ENCODE measurements at places on chromosomes 5 and 9.

DNA sequence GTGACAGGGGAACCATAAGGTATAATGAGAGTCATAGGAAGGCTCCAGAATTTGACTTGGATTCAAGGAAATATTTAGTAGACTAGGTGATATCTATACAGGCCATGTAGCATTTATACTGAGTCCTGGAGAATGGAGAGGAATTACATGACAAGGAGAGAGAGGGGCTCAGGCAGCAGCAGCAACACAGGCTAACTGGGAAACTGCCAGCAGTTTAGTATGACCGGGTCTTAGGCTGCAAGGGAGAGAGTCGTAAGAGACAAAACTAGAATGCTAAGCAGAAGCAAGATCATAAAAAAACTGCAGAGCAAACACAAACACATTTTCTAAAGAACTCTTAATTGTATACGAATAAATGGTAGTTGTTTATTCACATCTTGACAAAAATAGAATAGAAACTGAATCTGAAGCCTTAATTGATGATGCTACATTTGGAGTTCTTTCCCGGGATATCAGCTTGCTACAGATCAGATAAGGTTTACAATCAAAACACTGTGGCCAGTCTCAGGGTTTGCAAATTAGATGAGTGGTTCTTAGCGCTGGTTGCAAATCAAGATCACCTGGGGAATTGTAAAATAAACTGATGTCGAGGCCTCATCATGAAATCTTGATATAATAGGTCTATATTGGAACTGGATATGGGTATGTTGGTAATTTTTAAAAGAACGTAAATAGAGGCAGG is 480.0 kb upstream of the C9orf72 start:
- no peak for DNase-seq

GRCh38 chr5:157148734-157149615 is 6.3 kb upstream of the MED7 start:
- DNase-seq = peak; percentile 78

- DNase-seq = no peak
Measured at GRCh38 chr5:132446621-132447020, 44.0 kb downstream of the IRF1 start.

GRCh38 chr5:39569857-39570256 is 145.1 kb upstream of the DAB2 start:
- no peak for DNase-seq

DNA sequence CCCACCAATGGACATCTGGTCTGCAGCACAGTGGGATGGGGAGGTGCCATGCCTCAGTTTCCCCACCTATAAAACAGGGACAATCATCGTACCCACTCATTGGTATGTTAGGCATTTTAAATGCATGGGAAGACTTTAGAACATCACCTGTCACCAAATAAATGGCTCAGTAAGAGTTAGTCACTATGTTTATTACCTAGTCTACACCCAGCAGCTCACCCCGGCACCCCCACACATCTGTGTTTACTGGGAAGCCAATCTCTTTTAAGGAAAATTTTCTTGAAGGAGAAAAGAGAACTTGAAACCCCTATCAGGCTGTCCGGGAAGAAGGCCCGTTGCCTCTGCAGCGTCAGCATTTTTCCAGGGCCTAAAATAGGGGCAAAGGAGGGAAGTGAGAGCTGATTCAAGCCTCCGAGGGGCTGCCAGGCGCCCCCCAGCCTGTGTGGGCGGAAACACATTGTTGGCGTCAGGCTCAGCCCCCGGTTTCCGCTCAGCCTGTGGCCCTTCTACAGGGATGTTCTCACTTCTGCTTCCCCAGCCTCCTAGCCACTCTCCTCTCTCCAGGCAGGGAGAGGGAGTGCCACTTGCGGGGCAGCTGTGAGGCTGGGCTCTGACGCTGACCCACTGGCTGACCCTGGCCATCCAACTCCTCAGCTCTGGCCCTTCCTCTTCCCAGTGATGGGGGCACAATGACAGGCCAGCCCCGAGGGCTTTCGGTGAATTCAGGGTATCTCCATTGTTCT is 4.6 kb downstream of the CSF1R start:
- no peak for DNase-seq

DNA sequence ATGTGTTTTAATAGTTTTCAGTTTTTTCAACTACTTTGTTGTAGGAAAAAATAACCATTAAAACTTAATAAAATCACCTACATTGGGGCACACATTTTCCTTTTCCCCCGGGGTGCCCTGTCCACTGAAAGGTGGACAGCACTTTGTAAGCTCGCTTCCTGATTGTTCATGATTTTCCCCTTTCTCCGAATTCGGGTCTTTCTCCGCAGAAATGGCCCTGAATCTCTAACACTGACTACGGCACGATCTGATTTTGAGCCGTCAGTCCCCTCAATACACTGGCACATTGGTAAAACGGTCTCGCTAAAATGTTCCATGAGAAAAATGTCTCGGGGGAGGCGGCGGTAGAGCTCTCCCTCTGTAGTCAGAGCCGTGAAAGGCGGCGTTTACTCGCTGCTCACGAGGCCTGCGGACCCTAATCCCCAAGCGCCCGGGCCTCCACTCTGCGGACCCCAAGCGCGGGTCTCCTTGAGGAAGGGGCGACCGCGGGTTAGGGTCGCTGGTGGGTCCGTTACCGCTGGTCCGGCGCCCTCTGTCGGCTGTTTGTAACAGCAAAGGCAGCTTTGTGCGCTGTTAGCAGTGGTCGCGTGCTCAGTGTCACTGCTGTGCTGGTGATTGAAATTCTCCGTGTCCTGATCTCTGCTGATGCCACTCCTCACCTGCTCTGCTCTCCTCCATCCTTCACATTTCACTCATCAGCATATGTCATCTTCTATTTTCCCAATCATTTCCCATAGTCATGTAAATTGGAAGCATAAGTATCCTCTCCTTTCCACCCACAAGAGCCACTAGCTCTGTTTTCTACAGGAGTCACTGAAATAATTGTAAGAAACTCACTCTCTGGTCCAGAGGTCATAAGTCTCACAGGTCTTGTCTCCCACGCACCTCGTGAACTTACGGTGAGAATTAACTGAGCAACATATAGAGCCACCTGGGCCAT is 10.8 kb upstream of the IFNA2 start:
- DNase-seq = no peak

DNA sequence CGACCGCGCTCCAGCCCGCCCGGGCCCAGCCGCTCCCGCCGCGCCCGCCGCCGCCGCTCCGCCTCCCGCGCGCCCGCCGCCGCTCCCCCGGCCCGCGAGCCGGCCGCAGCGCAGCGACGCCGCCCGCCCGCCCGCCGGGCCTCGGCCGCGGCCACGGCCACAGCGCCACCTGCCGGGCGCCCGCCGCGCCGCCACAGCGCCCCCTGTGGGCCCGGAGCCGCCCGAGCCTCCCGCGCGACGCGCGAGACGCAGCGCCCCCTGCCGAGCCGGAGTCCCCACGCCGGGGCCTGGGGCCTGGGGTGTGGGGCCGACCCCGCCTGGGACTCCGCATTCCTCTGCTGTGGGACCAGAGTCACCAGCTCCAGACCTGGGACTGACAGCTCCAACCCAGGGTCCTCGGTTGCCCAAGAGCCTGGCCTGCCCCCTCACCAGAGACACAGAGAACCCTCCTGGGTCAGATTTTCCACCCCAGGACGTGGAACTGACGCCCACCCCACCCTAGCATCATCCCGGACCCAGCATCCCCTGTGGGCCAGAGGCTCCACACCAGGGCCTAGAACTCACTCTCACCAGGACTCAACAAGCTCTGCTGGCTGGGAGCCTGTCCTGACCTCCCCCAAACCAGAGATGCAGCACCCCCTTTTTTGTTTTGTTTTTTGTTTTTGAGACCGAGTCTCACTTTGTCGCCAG is at the start of gene RAPGEF1:
TSS of gene RAPGEF1 (minus strand) at position 118 of the 690 bp plus-strand sequence. CDS start 246 bp downstream, outside the sequence.
- DNase-seq = peak; percentile 70

DNA sequence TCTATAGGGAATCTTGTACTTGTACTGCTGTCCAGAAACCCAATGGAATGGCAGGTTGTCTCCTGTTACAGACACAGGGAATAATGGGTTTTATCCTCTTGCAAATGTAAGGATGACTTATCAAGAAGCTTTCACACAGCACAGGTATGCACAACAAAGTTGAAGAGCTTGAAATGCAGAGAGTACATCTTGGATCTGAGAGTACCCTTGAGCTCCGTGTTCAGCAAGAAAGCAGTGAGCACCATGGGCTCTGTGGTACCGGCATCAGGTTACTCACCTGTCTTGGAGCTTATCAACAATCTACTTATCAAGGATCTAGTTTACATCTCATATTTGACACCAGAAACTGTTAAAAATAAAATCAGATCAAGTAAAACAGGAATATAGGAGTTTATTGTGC is 22.0 kb upstream of the EMB start:
- no peak for DNase-seq

DNA sequence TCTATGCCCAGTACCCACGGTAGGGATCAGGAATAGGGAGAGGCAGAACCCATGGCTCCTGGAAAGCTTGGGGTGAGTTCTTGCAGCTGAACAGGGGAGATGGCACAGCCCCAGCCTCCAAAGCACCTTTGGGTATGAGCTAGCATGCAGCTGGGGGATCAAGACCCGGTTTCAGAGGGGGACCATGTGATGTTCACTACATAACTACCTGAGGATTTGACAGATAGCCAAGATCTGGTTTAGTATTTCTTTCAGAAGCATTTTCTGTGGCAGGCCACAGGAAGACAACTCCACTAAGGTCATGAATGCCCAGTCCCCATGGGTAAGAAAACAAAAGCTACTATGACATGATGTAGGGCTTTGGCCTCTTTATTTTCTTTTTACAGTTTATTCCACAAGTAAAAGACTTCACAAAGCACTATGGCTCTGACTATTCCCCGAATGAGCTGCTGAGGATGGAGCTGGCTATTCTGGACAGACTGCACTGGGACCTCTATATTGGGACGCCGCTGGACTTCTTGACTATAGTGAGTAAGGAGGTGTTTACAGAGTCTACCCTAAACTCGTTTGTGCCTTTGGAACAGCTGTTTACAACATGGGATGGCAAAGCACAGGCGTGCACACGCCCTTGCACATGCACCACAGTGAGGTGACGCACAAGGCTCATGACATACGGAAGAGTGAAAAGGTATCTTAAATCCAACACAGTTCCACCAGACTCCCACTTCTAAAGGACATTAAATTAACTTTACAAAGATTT is 3.4 kb downstream of the CCNI2 start:
- DNase-seq = no peak

DNA sequence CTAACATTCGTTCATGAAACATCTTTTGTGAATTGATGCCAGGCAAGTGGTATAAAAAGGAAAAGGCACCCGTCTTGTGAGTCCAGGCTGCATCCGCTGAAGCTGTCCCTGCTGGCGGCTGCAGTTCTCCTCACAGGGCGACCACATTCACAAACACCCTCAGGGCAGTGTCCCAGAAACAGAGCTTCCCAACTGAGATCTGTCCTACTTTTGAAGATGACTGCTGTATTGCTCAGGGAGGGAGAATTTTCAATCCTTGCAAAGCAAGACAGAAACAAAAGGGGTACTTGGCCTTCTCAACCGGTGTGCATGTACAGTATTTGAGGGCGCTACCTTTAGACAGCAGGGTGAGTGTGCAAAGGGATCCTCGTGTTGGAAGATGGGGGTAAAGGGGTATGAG is 316.1 kb downstream of the GADD45G start:
- DNase-seq = no peak

DNA sequence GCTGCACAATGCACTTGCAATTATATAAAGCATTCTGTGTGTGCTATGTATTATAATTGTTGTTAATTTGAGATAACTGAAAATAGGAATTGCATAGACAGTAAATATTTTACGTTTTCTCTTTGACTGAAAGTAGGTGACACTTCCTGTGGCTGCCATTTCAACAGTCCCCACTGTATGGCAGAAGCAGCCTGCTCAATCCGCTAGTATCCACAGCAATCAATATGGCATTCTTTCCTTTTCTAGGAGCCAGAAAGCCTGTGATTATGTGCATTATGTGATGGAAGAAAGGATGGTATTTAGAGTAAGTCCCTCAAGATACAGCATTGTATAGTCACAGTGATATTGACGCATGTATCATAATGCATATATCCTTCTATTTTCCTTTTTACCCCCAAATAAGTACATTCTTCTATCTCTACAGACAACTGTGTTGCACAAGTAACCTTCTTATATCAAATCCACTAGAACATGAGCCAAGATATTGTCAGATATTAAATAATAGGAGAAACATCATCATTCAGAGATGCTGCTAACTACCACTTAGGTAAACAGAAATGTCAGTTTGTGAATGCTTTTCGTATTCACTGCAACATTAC is 59.7 kb downstream of the CARTPT start:
- DNase-seq = peak; percentile 42

DNA sequence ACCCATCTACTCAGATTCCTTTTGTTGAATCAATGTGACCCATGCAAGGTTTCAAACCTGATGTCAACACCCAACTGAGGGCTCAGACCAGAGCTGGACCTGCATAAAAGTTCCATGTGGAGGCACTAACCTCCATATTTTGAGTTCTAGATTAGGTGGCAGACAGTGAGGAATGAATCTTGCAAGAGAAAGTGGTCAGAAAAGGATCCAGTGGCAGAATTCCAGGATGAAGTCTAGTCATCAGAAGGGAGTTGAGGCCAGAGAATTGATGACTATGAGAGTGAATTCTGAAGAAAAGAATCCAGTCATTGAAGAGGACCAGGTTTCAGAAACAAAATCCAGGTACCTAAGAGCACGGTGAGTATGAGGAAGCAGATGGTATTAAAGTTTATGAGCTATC is 205.1 kb upstream of the RGMB start:
- no peak for DNase-seq

DNA sequence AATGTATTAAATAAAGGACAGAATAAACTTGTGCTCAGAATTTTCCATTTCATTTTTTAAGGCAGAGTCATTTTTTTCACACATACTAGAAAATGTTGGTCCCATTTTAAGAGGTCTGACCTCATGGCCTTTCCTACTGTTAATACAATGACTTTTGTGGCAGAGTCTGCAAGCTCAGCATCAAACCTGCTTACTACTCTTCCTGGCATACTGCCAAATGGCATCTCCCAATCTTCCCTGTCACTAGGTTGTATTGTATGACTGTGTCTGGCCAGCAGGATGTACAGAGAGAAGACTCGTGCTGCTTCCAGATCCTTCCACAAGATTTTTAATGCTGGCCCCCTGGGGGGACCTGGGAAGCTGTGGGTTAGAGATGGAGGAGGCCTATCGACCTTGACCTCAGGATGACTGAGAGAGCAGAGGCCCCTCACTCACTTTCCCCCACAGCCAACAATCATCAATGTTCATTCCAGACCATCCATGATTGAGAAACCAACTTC is 64.7 kb downstream of the BARX1 start:
- no peak for DNase-seq

All from LoVo (cell line).